ENCODE measurements at places on chromosomes 13 and 19.

DNA sequence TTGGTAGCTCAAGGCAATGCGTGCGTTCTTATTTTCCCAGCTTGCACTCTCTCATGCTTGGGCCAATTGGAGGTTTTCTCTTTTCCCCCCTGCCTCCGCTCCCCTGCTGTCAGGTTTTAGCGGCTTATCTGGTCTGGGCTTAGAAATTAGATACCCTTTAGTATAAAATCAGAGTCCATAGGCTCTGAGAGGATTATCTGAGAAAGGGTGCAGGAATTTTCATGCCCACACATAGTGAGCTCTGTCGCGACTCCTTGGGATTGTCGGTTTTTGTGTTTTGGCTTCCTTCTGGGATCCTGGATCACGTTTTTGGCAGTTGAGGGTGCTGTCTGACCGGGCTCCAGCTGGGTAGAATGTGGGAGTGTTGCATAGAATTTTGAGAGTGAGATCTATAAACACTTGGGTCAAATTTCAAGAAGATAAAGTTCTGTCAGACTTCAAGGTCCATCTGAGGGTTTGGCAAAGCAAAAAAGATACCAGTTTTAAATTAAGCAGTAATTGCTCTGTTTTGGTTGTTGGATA lies 12.4 kb downstream of the CHAF1A start:
- DNase-seq, result no peak

- DNase-seq, result no peak
These were observed 82.8 kb downstream of the ITGBL1 start for GRCh38 chr13:101535192-101535746.

- DNase-seq, result no peak
These were observed 86.9 kb downstream of the TBC1D4 start for GRCh38 chr13:75395066-75395465.

- DNase-seq, result no peak
These were observed 7.6 kb downstream of the KANK3 start for GRCh38 chr19:8335343-8336071.

GRCh38 chr19:3852614-3853254 lies 16.1 kb downstream of the ZFR2 start:
- no peak for DNase-seq

DNA sequence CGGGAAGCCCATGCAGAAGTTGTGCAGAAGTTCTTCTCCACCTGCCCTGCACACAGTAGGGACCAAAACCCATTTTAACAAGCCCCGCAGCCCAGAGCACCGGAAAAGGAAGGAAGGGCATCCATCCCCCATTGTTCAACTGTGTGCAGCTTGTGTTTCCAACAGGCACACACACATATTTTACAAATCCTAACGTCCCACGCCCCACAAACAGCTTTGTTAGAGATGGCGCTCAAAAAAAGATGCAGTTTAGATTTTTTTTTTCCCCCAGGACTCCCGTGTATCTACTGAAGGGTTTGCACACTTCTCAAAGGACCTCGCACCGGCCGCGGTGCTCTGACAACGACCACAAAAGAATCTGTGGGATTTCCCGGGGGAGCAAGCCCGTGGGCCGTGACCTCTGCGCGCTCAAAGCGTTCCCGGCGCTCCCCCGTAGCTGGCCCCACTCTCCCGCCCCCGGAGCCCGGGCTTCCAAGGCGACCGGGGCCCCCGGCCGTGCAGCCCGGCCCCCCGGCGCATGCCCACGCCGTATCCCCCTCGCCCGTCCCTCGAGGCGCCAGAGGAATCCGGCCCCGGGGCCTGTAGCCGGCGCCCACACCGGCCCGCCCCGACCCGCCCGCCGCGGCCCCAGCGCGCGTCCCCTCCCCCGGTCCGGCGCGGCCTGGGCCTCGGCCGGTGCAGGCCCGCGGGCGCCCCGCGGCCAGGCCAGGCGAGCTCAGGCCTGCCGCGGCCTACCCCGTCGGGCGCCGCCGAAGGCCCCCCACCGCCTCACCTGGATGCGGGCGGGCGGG lies 523 bp downstream of the ELAVL1 start:
- no peak for DNase-seq

- DNase-seq, result no peak
These were observed 209.0 kb downstream of the GPC6 start for GRCh38 chr13:93435651-93436050.

DNA sequence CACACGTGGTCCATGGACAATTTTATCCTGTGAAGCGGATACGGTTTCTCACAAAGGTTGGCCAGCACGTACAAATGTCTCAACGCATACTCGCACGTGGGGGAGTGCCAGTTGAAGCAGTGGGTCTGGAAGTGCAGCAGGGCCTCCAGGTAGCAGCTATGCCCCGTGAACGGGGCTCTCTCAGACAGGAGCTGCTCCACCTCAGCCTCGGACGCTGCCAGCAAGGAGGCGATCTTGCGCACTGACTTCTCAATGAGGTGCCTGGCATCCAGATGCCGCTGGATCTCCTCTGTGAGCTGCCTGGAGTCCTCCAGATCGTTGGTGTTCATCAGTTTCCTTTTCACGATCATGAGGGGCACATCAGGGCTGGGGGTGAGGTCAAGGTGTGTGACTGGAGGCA lies 2272.0 kb downstream of the PCDH9 start:
- no peak for DNase-seq

- DNase-seq, result peak; percentile 76
These were observed at the start of gene COX6B1 for GRCh38 chr19:35648017-35648961. COX6B1 (plus strand) TSS chr19:35648323; CDS start chr19:35651244, 2,921 bp downstream.

DNA sequence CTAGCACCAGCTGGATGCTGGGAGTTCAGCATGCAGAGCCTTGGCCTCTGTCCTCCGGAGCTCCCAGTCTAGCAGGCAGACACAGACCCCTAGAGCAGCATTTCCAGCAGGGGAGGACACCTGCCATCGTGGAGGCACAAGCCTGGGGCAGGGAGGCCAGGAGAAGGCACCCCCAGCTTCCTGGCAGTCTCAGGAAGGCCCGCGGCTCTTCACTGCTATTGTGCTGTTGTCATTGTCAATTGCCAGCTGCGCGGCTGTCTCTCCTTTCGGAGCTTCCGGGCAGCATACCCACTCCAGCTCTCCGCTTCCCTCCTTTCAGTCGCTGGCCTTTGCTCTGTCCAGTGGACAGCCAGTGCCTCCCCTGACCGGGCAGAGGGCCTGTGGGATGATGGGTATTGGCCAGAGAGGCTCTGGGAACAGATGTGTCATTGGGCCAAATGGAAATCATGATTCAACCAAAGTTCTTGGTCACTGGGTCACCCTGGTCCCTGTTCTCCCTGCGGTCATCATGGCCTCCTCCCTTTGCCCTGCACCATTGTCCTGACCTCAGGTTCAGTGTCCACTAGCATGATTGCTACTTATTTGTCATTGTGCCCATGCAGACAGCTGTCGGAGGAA lies 93.0 kb downstream of the SLC7A1 start:
- DNase-seq, result no peak

DNA sequence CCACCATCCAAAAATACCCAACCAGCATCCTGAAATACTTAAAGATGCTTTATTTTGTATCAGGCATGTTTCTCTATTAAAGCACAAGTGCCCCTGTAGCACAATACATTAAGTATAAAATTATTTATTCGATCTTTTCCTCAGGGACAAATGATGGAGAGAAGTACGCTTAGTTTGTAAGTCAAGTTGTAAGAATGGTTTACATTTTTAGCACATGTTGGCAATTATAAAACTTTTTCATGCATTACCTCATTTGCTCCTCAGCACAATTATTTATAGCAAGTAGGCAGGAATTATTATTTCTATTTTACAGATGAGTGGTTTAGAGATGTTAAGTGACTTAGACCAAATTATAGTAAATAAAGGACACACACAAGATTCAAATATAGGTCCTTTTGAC lies 232.6 kb upstream of the HTR2A start:
- DNase-seq, result no peak

GRCh38 chr19:42093926-42094325 lies 18.0 kb downstream of the ZNF574 start:
- no peak for DNase-seq

- no peak for DNase-seq
These were observed 32.9 kb downstream of the RXFP2 start for GRCh38 chr13:31772231-31772630.

DNA sequence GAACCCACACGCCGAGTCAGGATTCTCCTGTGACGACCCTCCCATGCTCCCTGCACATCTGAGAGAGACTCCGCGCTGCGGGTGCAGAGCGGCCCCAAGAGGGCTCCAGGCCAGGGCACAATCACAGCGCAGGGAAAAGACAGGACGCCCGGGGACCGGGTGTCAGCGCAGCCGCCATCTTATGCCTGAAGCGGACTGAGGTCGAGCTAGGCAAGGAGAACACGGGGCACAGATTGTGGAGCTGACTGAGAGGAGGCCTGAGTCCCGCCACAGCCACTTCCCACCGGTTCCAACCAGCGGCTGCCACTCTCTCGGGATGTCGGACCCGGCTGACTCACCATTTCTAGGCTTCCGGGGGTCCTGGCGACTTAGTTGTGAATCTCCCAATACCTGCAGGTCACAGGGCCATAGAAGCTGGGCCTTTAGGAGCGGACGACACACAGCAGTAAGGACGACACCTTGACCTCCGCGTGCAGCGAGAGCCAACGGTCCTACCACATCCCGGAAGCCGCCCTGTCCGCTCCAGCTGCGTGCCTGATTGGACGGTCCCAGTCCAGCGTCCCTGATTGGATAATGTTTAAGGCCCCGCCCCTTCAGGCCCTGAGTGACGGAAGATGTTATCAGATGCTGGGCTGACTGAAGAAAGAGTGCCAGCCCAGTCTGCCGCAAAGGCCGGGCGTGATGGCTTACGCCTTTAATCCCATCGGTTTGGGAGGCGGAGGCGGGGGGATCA lies at the start of gene ZNF728:
ZNF728 (minus strand) TSS at position 487 of the 733 bp plus-strand sequence; CDS start at position 341, 146 bp downstream.
- DNase-seq, result no peak

All from stimulated activated CD4-positive, alpha-beta T cell treated with anti-CD3 and anti-CD28 coated beads, Interleukin-15, amount 100 ng/mL, for 1 hour (primary cell).